ENCODE measurements at places on chromosomes 12 and 14.

DNA sequence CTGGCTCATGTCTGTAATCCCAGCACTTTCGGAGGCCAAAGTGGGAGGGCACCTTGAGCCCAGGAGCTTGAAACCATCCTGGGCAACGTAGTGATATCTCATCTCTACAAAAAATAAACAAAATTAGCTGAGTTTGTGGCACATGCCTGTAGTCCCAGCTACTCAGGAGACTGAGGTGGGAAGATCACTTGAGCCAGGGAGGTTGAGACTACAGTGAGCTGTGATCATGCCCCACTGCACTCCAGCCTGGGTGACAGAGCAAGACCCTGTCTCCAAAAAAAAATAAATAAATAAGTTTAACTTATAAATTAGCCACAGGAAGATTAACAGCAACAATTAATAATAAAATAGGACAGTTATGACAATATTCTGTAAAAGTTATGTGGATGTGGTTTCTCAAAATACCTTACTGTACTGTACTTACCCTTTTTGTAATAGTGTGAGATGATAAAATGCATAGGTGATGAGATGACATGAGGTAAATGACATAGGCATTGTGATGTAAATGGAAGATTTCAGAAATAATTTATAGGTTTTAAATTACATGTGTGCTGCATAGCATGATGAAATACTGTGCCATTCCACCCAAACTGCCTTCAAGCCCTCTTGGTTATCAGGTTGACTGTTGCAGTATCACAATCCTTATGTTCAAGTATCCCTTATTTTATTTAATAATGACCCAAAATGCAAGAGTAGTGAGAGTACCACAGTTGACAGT is 22.0 kb downstream of the USP15 start:
- DNase-seq, result no peak

- DNase-seq, result no peak
Measured at GRCh38 chr12:123266679-123267277, 4.9 kb downstream of the CDK2AP1 start.

GRCh38 chr12:119686355-119686754 is 18.4 kb downstream of the PRKAB1 start:
- no peak for DNase-seq

- DNase-seq, result no peak
Measured at GRCh38 chr14:71438684-71439083, 493.5 kb upstream of the RGS6 start.

DNA sequence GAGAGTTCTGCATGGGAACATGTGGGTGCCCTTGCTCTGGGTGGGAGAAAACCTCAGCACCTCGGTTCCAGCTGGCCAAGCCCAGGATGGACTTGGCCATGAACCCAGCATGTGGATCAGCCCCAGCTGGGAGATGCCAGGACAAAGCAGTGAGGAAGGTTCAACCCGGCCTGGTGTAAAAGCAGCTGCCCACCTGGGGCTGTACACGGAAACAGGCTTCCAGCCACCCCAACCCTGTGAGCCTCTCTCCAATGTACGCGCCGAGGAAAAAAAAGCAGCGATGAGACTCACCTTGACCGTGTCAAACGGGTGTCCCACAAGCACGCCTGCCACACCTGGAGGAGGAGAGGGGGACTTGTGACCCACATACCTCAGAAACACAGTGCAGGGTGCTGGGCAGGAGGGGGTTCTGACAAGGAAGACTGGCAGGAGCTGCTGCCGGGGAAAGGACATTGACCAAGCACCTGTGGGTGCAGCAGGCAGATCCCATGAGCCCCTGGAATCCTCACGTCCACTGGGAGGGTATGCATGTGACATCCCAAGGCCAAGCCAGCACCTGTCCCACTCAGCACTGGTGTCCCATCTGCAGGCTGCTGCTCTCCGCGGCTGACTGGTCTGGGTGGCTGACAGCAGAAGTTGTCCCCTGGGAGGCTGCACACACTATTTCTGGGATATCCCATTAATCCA is 7.5 kb downstream of the SLC25A29 start:
- no peak for DNase-seq

GRCh38 chr14:60965402-60965801 is 15.5 kb downstream of the TRMT5 start:
- DNase-seq, result peak; percentile 15

GRCh38 chr14:103031956-103032355 is 25.4 kb downstream of the CDC42BPB start:
- no peak for DNase-seq

GRCh38 chr14:94051779-94052178 is 25.6 kb downstream of the OTUB2 start:
- DNase-seq, result no peak

DNA sequence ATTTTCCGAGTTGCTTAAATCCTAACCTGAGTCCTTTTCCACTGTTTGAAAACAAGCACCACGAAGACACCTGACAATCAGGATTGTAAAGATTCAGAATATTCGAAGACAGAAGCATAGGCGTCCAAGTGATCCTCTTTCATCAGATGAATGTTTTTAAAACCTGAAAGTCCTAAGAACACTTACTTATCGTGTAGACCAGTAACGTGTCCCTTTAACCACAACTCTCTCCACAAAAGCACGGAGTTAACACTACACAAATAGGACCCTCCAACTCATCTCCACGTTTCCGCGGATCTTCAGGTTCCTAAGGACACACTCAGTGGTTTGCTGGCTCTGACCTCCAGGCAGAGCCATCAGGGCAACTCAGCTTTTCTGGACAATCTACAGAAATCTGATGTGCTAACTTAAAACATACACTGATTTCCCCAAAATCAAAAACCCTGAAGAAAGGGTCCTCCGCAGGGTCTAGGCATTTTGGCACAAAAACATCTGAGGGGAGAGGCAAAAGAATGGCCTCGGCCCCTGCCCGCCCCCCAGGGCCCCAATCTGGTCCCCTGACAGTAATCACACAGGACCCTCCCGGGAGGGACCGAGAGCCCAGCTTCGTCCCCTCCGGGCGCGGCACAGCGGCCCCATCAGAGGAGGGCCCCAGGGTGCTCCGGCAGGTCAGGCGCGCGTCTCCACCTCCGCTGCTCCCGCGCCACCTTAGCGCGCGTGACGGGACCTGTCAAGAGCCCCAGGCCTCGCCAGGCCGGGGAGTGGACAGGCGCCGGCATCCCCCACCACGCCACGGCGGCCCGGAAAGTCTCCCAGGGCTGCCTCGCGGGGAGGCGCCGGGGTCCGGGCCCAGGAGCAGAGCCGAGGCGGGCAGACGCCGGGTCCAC is 925 bp downstream of the DICER1 start:
- DNase-seq, result no peak

DNA sequence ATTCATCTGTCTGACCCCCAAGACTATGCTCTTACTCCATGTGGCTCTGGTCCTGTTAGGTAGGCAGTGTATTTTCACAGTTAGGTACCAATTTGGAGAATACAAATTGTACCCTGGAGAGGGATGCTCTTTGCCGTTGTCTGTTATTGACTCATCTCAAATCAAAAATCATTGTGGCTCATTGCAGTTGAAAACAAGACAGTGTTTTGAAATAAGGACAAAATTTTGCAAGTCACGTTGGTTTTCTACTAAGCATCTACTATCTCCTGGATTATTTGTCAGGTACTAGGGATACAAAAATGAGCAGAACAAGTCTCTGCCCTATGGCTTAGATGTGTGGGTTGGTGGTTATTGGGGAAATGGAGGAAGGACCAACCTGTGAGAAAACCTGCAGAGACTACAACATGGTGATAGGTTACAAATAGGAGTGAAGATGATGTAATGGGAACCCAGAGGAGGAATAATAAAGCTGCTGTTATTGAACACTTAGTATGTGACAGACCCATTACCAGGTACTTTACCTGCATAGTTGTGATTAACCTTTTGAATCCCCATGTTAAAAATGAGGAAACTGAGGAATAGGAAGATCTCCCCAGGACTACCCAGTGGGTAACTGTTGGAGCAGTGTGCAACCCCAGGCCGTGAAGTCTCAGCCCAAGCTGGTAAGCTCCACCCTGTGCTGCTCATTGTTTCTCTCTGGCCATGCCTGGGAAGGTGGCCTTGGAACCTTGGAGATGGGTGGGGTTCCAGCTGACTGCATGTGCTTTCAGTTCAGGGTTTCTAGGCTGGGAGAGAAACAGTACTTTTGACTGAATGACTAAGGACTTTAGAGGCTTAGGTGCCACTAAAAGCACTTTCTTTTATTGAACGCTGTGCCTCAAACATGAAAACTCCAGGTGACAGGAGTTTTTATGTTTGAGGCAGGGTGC is 72.9 kb upstream of the SRSF5 start:
- no peak for DNase-seq

Measured in kidney glomerular epithelial cell (primary cell).